Endothelial cell of umbilical vein (primary cell): ENCODE measurements at places on chromosomes 7 and 10. TPM values are rescaled to one million over a fixed set of nuclear protein-coding genes. Genes with fewer than 3 reads are reported as not detected.

CCL24 gene
- not detected in 2 replicates for total RNA-seq

KCNH2 gene
- total RNA-seq, result 0.09 TPM in 1 of 2 replicates, not detected in the other

NODAL gene
- total RNA-seq, result not detected in 2 replicates

CHCHD3 gene
- total RNA-seq, result 63.7 and 65.3 TPM in 2 replicates

AKR1C4 gene
- not detected in 2 replicates for total RNA-seq

GATA3 gene
- total RNA-seq, result 30.9 and 33.0 TPM in 2 replicates

CRPPA gene
- 2.9 and 3.5 TPM in 2 replicates for total RNA-seq

EPO gene
- total RNA-seq, result not detected in 2 replicates

URGCP gene
- 25.3 and 26.8 TPM in 2 replicates for total RNA-seq

ANTXRL gene
- total RNA-seq, result not detected in 2 replicates

GSTO2 gene
- total RNA-seq, result 0.84 and 0.95 TPM in 2 replicates

SKAP2 gene
- 27.6 and 30.5 TPM in 2 replicates for total RNA-seq

NUTM2E gene
- total RNA-seq, result 0.30 TPM in 1 of 2 replicates, not detected in the other

PPP1R17 gene
- not detected in 2 replicates for total RNA-seq

C10orf105 gene
- total RNA-seq, result not detected in 2 replicates

- no peak for DNase-seq
Measured at GRCh38 chr7:142140401-142140959, 29.0 kb downstream of the MGAM2 start.

DNA sequence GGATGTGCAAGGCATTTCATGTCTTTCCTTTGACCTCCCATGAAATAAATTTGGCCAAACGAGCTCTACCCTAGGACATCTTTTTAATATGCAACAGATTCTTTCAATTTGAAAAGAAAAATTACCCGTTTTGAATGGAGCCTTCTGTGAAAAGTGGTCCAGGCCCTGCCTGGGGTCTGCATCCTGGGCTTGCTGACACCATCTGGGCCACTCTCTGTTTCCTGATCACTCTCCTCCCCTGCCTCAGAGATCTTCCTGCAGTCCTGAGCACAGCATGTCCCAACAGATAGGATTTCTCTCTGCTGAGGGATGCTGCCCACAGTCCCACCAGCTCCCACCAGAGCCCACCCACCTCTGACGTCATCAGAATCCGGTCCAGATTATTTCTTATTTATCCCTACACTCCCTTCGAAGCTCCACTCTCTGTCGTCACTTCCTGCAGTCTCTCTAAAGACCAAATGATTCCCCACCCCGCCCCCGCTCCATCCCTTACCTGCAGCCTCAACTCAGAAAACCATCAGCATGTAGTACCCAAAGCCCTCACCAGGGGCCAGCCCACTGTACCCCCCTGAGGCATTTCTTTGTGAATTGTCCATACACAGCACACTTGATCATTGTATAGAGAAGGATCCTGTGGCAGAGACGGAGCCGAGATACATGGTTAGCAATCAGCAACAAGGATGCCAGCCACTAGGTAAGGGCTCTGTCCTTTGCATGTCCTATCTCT lies 192.1 kb upstream of the MGMT start:
- no peak for DNase-seq

- DNase-seq, result no peak
Measured at GRCh38 chr7:41870461-41871138, 167.7 kb upstream of the INHBA start.

GRCh38 chr10:91511549-91512330 lies 101.6 kb downstream of the HECTD2 start:
- no peak for DNase-seq

GRCh38 chr10:74771054-74771453 lies 55.3 kb upstream of the KAT6B start:
- DNase-seq, result no peak

DNA sequence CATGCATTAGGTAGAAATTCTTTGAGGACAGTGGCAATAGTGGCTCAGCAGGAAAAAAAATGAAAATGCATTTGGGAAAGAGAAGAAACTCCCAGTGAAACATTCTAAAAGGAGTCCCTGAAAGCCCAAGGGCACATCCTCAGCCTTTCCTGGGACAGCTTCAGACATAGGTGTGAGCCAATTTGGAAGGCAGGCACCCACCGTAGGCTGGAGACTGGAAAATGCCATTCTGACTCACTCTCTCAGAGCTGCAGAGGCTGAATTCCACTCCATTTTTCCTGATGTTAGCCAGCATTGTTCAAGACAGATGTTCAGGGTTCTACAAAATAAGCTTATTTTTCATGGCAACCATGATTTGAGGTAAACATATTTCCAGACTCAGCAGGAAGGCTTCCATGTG lies 379.0 kb upstream of the FZD8 start:
- DNase-seq, result no peak

DNA sequence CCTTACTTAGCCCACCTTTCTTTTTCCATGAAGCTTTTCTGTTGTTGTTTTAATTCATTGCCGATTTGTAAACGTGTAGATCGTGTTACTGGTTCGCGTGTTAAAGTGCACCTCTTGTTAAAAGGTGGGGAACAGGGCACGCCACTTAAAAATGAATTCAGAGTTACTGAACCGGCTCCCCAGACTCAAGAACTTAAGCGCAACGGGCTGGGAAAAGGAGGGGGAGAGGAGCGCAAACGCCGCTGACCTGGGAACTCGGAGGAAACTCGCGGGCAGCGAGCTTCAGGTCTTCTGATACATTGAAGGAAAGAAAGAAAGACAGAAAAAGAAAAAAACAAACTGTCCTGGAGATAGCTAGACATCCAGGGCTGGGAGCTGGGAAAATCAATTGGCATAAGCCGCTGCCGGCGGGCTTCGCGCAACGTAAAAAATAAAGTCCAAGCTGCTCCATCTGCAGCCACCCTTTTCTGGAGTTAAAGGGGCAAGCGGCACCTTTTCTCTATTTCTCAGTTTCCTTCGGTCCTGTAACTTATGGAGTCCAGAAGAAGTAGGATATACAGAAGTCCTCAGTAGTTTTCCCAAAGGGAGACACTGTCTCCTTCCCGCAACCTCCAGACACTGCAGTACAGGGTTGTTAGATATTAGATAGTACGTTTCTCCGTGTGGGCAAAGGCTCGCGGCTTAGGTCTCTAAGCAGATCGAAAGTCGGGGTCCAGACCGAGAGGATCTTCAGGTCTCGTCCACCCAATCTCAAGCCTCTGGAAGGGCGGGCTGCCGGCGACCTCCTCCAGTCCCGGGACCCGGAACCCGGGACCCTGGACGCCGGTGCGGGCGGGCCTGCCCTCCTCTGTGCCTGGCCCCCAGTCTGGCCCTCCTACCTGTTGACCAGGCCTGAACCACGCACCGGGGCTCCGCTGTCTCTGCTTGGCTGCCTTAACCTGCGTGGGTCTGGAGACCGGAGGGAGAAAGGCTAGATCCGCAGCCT lies 1.8 kb upstream of the DLX6 start:
- DNase-seq, result no peak

- no peak for DNase-seq
Measured at GRCh38 chr7:26662646-26663045, 201.7 kb downstream of the SKAP2 start.

DNA sequence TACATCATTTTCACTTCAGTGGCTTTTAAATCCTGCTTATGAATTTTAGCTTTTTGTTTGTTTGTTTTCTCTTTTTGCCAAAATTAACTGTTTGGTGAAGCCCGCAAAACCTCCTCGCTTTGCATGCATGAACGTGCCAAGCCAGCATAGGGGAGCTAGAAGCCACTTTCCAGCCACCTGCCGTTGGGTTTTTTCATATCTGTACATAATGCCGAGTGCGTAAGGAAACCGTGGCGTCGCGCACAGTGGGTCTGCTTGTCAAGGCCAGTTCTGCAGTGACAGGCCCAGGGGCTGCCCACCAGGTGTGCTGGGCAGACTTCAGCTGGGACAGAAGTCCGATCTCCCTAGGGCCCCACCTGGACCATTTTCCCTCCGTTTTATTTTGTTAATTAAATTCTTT lies 41.1 kb downstream of the WIPI2 start:
- no peak for DNase-seq

GRCh38 chr10:71237843-71238623 lies 25.7 kb downstream of the UNC5B start:
- no peak for DNase-seq

- peak; percentile 91 for DNase-seq
Measured at GRCh38 chr7:22582863-22583622, 83.1 kb upstream of the STEAP1B start.

DNA sequence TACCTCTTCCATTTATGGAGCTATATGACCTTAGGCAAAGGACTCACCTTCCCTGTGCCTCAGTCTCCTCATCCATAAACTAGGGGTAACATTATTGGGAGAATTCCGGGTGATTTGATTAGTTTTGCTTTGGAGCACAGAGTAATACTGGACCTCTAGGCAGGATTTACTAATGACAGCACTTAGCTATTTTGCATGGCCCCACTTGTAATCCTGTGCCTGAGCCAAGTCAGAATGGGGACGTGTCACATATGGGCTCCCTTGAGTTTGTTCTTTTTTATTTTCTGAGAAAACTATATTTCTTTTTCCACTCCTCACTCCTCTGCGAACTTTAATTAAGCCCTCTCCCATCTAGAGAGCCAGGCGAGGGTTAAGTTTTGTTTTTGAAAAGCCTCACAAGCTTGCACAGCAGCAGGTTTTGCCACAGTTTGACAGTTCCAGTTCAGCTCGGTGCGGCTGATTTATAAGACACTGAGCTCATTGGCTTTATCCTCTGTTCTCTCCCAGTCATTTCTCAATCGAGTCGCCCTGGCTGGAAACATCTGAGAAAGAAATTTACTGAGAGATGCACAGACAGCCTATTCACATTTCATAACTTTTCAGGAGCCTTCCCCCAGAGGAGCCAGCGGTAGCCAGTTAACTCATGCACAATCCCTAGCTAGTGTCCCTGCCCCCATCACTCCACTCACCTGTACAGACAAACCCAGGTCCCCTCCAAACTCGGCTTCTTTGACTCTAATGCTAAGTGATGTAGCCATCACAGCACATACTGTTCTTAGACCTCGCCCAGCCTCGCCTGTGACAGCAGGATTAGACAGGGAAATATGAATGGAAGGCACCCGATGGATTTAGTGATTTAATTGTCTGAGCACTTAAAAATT lies 441.9 kb upstream of the NPVF start:
- DNase-seq, result no peak

- peak; percentile 37 for DNase-seq
Measured at GRCh38 chr10:44386546-44387052, 1.7 kb upstream of the CXCL12 start.

- DNase-seq, result peak; percentile 6
Measured at GRCh38 chr7:12434012-12434642, 30.5 kb upstream of the VWDE start.

GRCh38 chr7:52297128-52297527 lies 738.3 kb upstream of the POM121L12 start:
- no peak for DNase-seq

DNA sequence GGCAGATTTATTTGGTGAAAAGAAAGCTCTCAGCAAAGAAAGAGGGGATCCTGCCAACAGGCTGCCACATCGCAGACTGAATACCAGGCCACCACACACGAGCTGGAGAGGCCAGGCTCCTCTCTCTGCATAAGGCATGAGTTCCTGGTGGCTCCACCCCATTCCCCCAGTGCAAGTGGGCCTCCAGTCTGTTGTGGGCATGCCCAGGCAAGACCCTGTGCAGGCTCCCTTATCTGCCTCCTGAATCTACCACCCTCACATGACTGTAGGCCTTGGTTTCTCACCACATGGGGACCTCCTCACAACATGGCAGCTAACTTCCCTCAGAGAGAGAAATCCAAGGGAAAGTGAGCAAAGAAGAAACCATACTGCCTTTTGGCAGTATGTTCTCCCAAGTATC lies 26.7 kb upstream of the CUL1 start:
- no peak for DNase-seq

DNA sequence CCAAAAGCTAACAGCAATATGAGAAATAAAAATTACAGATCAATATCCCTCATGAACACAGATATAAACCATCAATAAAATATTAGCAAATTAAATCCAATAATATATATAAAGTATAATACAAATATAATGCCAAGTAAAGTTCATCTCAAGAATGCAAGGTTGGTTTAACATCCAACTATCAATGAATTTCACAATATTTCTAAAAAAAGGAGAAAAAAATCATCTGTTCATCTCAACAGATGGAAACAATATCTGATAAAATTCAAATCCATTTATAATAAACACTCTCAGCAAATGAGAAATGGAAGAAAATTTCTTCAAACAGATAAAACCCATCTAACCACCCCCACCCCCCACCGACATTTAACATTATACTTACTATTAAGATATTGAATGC lies 86.9 kb downstream of the SIRT1 start:
- DNase-seq, result no peak

DNA sequence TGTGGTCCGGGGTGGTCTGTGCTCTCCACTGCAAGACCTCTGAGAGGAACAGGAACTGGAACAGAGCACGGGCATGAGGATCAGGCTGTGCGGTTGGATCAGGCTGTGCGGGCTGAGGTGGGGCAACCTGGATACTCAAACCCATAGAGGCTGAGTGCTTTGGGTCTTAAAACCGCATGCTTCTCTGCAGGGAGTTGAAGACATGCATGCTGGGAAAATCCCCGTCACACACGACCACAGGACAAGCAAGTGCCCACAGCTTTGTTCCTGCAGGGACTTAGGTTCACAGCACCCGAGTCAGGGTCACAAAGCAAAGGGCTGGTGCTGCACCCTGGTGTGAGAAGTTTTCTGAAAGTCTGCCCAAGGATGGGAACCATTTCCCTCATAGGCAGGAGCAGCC lies 221.2 kb downstream of the ZMYND11 start:
- DNase-seq, result no peak

- DNase-seq, result no peak
Measured at GRCh38 chr7:34755008-34755407, 97.0 kb downstream of the NPSR1 start.

DNA sequence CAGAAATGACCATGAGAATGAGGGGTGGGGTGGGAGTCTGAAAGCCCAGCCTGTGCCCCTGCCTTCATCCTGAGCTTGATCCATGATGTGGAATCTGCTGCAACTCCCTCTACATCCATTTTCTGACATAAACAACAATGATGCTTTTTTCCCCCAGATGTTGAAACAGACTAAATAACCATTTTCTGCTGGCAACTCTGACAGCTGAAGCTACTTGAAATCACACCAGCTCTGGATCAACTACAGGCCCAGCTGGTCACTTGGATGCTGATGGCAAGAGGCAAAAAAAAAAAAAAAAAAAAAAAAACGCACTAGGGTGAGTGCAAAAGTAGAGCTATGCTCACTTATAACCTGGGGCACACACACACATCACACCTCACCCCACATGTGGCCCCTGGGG lies 74.2 kb downstream of the FAM107B start:
- no peak for DNase-seq

- DNase-seq, result no peak
Measured at GRCh38 chr7:55271069-55271626, 94.0 kb upstream of the LANCL2 start.

GRCh38 chr7:47085491-47086275 lies 496.2 kb downstream of the TNS3 start:
- DNase-seq, result peak; percentile 63

DNA sequence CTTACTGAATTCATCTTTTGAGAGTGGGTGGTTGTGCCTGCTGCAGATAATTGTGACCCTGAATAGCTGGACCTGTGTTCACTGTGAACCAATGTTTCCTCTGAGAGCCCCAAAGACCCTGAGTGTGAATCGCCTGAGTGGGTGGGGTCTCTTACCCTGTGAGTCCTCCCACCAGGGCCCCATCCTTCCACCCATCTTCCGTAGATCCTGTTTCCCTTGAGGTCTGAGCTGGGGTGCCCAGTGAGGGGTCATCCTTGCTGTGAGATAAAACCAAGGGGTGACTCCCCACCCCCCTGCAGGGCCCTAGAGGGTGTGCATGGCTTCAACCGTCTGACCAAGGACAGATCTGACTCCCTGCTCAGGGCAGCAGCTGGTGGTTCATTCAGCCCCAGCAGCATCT lies 78.0 kb upstream of the ZNF479 start:
- DNase-seq, result no peak
